ENCODE measurements at places on chromosomes 12 and 14.

DNA sequence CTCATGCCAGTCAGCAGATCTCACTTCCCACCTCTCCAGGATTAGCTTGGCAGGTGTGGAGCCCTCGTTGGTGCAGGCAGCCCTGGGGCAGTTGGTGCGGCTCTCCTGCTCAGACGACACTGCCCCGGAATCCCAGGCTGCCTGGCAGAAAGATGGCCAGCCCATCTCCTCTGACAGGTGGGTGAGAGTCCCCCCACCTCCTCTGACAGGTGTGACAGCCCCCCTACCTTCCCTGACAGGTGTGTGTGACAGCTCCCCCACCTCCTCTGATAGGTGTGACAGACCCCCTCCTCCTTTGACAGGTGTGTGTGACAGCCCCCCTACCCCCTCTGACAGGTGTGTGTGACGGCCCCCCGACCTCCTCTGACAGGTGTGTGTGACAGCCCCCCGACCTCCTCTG lies 26.3 kb downstream of the PAPLN start:
- DNase-seq = no peak

- no peak for DNase-seq
Observed at GRCh38 chr12:126953365-126953889, 1313.5 kb upstream of the TMEM132C start.

DNA sequence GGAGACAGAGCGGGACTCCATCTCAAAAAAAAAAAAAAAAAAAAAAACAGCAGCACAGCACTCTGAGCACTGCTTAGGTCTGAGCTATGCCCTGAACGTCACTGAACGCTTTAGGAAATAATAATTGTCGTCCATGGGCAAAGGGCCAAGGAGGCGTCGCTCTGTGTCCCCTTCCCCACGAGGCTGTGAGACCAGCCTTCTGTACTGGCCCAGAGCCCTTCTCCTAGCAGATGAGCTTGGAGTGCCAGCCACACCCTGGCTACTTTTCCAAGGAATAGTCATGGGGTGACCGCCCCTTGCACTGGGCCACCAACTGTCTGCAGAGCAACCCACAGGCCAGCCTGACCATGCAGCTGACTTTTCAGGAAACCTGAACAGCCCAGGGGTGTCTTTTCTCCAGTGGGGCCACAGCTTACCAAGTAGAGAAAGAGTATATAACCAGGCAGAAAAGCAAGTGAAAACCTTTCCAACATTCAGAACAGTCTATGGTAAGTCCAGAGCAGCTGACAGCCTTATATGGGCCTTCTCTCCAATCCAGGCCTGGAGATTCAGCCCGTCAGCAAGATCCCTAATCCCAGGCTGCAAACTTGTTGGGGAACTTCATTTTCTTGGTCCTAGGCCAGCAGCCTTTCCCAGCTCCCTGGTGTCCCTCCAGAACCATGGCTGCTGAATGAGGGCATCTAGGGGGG lies 28.5 kb downstream of the CD9 start:
- DNase-seq = no peak

DNA sequence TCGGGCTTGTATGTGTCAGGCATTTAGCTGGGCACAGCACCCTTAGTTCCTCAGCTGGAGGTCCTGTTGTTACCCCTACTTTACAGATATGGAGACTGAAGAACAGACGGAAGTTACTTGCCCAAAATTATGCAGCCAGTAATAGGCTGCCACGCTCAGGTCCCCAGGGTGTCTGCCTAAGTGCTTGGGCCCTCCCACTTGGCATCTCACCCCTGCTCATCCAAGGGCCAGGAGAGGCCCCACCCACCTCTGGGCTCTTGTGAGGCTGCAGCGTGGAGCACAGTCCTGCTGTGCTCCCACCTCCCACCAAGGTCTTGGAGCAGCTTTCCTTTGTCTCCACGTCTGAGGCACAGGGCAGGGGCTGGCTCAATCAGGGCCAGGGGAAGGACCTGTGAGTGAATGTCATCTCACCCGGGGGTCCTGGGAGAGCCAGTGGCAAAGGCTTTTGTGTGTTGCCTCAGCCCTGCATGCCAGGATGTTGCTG lies 64.6 kb downstream of the BEGAIN start:
- DNase-seq = no peak

DNA sequence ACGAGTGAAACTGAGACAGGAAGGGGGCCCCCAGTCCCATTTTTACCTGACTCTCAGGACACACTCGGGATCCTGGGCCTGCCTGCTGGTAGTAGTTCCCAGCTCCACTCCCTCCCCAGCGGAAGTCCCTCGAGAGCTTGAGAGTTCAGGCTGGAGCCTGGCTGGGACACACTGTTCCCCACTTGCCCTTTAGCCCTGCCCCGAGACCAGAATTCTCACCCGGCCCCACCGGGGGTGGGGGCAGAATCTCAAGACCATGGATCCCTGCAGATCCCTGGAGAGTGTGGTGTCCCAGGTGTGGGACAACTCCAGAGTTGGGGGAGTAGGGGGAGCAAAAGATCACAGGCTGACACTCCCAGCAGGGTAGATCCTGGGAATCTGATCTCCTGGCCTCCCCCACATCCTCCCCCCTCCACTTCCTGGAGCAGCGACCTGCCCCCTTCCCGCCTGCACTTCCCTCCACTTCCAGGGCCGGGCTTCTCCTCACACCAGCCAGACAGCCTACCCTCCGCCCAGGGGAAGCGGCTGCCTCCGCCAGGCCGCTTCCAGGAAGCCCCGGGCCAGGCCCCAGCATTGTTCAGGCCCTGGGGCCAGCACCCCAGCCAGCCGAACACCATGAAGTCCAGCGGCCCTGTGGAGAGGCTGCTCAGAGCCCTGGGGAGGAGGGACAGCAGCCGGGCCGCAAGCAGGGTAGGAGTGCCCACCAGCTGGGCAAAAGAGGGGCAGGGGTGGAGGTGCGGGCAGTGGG lies at the start of gene TNS2:
Gene TNS2, plus strand, starts transcription at position 495 of the 748 bp plus-strand sequence. Its CDS starts 121 bp downstream, at position 616.
- no peak for DNase-seq

DNA sequence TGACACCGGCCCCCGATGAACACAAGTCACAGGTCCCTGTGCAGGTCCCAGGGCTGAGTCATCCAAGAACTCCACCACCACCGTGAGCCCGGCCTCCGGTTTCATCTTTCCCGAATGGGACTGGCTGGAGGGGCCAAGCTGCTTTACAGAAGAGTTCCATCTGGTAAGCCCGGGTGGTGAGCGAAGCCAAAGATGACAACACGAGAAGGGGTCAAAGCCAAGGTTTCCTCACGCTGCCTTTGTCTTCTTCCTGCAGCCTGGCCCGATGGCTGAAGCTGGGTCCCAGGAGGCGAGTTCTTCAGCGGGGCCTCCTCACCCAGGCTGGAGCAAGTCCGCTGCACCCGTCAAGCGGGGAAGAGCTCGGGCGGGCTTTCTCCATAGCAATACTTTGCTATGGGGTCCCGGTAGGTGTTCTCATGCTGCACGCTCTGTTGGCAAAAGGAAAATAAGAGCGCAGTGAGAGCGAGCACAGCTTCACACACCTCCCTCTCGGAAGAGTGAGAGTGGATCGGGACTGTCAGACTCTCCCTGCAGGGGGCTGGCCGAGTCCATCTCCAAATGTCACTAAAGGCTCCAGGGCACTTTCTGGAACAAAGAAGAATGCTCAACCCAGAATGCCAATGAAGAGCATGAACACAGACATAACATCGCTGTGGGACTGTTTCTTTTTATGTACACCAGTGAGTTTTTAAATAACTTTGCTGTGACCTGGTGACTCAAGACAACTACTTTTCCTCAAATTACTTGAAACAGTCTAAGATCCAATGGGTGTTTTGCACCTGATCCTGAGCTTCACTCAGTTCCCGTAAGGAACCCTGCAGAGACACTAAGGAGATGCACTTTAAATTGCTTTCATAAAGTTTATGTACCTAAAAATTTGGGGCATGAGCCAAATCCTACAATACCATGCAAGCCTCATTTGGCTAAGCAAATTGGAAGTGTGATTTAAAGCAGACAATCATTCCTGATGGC lies 20.1 kb downstream of the SPRING1 start:
- no peak for DNase-seq

- no peak for DNase-seq
Observed at GRCh38 chr14:73713206-73713802, 880 bp downstream of the PNMA1 start.

GRCh38 chr14:68377006-68377405 lies 415.9 kb downstream of the ZFP36L1 start:
- DNase-seq = no peak

- no peak for DNase-seq
Observed at GRCh38 chr14:45664668-45665356, 411.8 kb upstream of the MIS18BP1 start.

GRCh38 chr12:115355301-115355700 lies 671.3 kb upstream of the TBX3 start:
- no peak for DNase-seq

- DNase-seq = no peak
Observed at GRCh38 chr12:63023926-63024325, 89.0 kb upstream of the PPM1H start.
